Central memory CD4-positive, alpha-beta T cell (primary cell): ENCODE measurements at places on chromosomes 3 and 15.

DNA sequence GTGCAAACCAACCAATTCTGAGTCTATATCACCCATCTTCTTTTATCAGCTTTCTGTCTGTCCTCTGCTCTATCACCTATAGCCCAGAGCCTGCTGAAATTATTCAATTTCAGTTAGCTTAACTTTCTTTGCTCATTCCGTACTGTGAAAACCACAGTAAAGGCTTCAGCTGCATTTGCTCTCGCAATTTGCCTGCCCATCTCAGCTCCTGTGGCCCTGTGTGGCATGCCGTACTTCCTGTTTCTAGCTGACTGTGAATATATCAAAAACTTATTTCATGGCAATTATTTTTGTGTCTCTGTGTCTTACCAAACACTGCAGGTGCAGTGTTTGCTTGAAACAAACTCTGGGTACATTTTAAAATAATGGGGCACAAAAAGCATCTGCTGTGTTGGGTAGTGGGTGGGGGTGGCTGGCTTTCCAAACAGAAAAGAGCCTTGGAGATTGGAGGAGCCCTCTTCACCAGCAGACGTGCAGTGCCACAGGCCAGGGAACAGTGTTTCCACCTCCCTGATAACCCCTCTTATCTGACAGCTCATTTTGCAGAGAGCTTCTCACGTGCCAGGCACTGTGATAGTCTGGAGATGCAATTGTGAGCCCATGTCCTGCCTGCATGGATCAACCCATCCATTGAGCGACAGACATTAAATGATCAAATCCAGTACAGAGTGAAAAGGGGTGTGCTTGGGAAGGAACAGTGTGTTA lies 45.2 kb downstream of the GASK1A start:
- peak; percentile 70 for DNase-seq

DNA sequence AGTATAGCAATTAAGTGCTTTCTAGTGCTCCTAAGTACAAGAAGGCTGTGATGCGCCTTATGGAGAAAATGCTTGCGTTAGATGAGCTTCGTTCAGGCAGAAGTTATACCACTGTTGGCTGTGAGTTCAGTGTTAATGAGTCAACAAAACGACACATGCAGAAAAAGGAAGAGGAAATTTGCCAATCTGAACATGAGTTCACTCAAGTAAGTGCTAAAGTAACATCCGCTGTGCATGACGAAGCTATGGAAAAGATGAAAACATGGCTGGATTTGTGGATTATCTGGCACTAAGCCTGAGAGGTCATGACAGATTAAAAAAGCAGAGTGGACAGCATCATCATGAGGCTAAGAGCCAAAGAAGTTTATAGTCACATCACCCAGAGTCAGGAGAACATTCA lies 36.9 kb downstream of the SH3BP5 start:
- DNase-seq, result no peak

DNA sequence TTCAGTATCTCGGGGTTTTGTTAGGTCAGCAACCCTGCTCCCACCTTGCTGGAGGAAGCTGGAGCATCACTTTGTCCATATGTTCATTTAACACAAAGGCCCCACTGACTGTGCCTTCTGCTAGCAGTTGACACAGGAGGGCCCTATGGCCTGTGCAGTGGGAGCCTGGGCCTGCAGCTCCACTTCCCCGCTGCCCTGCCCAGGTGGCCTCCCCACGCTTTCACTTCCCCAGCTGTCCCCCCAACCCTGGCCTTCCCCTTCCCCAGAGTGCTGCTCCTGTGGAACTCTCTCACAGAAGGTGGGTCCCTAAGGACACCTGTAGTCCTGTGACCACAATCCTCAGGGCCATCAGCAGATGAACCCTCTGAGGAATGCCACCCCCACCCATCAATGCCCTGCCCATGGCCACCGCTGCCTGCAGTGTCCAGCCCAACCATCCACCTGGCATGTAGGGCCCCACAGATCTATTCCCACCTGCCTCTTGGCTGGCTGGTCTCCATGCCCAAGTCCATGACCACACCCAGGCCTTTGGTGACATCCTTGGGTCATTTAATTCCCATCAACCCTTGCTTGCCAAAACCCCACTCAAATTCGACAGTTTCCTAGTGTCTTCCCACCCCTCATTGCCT lies 13.5 kb downstream of the TBC1D21 start:
- no peak for DNase-seq

DNA sequence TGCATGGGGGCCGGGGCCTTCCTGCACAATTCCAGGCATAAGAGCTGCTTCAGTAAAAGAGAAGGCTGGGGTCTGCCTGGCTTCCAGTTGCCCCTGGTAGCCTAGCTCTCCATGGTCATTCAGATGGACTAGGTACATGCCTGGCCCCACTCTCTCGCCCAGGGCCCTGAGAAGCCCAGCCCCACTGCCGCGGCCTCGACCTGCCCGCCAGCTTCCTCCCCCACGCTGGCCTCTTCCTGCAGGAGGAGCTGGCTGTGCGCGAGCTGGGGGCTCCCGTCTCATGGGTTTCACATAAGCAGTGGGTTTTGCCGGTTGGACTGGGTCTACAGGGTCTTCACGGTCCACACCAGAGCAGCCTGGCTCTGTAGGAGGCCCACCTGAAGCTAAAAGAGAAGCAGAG lies 3.6 kb downstream of the PRR20G start:
- no peak for DNase-seq

GRCh38 chr3:25592510-25592968 lies 72.2 kb downstream of the TOP2B start:
- DNase-seq, result no peak

GRCh38 chr3:37667335-37667734 lies 194.3 kb upstream of the CTDSPL start:
- DNase-seq, result no peak

DNA sequence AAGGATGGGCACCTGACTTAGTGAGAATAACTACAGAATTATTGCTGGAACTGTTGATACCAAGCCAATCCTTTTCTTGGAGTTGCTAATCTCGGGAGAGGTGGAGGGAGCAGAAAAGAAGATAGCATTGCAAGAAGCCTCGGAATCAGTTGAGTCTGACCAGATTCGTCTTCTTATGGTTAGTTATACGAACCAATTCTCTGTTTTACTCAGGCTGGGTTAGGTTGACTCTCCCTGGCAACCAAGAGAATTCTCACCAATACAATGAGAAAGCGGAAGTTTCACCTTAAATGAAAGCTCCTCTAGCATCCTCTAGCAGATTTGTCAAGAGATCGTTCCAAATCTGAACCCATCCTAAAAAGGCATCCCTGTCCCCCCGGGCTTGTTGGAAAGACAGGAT lies 43.5 kb upstream of the UBE2E1 start:
- no peak for DNase-seq

GRCh38 chr15:28985316-28985645 lies 99.5 kb downstream of the APBA2 start:
- no peak for DNase-seq

DNA sequence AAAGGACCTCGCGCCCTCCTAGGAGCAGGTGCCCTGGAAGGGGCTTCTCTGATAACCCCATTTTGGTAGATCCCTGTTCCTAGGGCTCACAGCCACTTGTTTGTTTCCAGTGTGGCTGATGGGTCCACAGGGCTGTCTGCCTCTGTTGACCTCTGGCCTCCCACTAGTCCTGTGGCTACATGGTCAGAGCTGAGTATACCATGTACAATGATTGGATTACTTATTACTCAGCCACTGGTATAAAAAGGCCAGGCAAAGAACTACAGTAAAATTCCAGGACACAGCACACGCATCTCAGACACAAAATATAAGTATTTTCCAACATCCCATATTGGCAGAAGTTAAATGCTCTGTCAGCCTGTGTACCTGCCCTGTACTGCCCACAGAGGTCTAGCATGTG lies 277.3 kb downstream of the GABRG3 start:
- DNase-seq, result no peak

GRCh38 chr15:79093352-79093935 lies 2.9 kb upstream of the RASGRF1 start:
- DNase-seq, result no peak

DNA sequence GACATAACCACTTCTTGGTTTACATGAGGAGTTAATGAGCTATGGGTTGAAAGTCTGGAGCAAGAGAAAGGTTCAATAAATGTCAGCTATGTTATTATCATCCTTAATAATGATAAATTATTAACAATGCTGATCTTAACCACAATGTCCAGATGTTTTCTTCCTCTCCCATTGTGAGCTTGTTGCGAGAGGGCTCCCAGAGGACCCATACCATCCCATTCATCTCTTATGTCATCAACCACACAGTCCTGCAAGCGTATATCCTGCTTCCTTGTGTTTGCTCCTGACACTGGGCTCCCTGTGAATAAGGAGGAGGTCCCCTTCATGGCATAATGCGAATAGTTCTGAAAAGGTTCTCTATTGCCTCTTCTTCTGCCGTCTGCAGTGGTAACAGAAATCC lies 266.8 kb downstream of the TLE3 start:
- DNase-seq, result no peak

- peak; percentile 57 for DNase-seq
These were observed 27.0 kb downstream of the VIPR1 start for GRCh38 chr3:42529468-42529867.

DNA sequence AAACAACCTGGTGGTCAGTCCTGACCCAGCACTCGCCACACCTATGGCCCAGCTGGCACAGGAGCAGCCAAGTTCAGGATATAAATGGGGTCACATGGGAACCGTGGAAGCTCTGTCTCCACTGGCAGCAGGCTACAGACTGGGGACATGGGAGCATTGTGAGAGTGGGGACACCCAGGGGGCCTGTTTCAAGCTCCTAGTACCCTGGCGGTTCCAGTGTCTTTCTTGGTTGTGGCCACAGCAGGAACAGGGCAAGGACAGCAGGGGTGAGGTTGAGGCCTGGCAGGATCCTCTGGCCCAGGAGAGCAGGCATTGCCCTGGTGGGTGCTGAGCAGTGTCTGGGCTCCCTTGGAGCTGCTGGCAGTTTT lies 1.9 kb downstream of the CSK start:
- no peak for DNase-seq

GRCh38 chr15:85579957-85580694 lies 199.7 kb downstream of the AKAP13 start:
- DNase-seq, result no peak

DNA sequence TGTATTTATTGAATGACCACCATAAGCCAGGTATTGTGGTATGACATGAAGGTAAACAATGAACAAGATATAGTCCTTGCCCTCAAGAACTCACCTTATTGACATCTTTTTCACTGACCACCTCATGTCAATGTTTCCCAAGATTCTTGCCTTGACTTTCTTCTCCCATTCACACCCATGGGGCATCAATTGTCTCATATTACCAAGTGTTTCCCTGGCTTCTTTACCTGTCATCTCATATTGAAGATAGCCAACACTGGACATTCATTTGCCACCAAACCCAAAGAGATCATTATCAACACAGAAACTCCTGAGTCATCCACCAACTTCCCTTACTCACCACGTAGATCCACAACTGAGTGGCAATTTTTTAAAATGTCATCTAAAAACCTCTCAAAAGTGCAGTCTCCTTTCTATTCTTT lies 2.2 kb downstream of the EFHB start:
- DNase-seq, result no peak

GRCh38 chr3:133943639-133944141 lies 48.0 kb upstream of the RAB6B start:
- DNase-seq, result no peak

- no peak for DNase-seq
These were observed 25.5 kb upstream of the KLF13 start for GRCh38 chr15:31300981-31301672.

DNA sequence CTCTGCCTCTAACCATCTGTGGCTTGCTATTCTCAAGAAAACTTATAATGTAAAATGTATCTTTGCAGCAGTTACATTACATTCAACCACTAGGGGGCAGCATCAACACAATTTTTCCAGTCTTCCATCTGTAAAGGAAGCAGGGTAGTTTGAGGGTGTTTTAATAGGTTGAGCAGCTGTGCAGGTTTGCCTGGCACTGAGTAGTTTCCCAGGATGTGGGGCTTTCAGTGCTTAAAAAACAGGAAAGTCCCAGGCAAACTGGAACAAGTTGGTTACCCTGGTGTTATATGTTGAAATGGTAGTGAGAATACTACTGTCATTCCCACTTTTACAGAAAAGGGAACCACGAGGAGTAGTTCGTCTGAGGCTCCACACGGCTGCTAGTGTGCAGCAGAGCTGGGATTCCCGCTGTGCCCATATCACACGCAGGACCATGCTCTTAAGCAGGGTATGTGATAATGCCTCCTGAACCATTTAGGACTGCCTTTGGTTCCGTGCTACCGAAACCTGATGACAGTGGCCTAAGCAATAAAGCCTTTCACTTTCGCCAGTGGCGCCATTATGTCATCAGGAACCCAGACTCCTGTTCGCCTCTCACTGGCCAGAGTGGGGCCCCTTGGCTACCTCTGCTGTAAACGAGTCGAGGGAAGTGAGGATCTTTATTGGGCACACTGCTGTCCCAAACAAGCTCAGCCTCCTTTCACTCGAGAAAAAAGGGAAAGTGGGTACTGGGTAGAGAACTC lies 64.7 kb upstream of the ZBTB38 start:
- DNase-seq, result peak; percentile 71

GRCh38 chr3:52681596-52681995 lies 4.1 kb downstream of the PBRM1 start:
- DNase-seq, result no peak

DNA sequence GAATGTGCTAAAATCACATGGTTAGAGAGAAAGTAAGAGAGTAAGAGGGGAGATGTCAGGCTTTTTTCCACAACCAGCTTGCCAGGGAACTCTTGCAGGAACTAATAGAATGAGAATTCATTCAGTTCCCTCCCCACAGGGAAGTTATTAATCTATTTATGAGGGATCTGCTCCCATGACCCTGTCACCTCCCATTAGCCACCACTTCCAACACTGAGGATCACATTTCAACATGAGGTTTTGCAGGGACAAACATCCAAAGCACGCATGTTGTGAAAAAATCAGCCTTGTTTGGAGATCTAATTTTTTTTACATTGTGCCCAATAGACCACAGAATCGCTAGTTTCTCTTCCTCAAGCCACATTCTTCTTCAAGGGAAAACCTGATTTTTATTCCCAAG lies 904.0 kb downstream of the TBL1XR1 start:
- DNase-seq, result no peak

- DNase-seq, result no peak
These were observed 39.2 kb upstream of the LEKR1 start for GRCh38 chr3:156787001-156787400.

GRCh38 chr3:166029507-166029906 lies 192.3 kb upstream of the BCHE start:
- no peak for DNase-seq

- DNase-seq, result no peak
These were observed 3.3 kb downstream of the TMEM115 start for GRCh38 chr3:50355829-50356552.

- no peak for DNase-seq
These were observed 405.9 kb downstream of the ROBO1 start for GRCh38 chr3:79361748-79362378.

DNA sequence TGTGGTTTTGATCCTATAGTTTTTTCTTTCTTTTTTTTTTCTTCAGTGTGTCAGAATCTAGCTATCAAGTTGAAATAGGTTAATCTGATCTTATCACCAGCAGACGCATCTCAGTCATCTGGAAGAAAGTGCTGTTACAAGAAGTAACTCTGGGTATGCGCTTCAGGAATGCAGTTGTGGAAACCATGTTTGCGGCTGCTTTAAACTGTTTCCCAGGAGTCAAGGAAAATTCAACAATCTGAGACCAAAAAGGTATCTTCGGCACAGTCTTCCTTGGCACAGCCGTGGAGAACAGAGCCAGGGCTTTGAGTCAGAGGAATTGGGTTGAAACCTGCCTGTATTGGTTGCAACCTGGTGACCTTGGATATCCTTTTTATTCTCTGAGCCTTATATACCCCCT lies 59.9 kb downstream of the CD47 start:
- DNase-seq, result no peak
